ENCODE measurements at places on chromosomes 3 and 15.
A peak's percentile ranks its signal among the peaks of the same experiment; 100 is the strongest.

GRCh38 chr3:58307639-58308215, 1.4 kb downstream of the HTD2 start:
- no peak for DNase-seq

DNA sequence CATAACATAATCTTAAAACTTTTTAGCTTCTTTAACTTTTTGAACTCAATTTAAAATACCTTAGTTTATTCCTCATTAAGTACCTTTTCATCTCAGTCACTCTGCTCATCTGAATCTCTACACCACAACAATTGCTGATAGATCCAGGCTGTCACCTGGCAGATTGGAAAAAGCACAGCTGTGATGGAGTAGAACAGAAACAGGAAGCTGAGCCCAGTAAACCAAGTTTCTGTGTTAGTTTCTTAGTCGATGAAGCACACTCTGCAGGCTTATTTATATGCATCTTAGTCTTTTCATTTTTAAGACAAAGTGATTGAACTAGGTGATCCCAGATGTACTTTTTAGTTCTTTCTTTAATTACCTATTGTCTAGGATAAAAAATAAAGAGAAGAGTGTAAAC, 1398.0 kb upstream of the ALCAM start:
- DNase-seq: no peak

DNA sequence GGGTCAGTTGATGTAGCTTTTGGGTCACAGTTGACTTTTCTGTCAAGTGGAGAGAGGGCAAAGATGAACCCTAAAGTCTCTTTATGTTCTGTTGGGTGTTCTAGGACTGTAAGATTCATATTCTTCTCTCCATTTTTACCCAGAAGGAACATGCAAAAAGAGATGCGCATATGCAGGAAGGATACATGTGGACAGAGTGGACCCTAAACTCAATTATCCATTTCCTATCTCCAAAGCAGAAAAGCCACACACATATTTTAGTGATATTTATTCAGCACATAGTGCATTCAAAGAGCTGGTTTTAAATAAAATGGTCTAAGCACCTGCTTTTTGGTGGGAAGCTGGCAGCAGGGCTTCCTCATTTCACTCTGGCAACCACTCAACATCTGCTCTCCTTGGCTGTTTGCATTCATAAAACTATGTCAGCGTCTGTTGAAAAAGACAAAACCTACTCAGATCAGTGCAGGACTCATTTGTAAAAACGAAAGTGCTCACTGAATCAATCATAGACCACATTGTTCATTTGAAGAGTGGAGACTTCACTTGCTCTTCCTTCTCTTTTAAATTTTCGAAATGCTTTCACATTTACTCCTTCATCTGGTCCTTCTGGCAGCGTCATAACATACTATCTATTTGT, 96.6 kb downstream of the SEMA6D start:
- no peak for DNase-seq

GRCh38 chr15:32704395-32704981, 13.3 kb upstream of the GREM1 start:
- no peak for DNase-seq

DNA sequence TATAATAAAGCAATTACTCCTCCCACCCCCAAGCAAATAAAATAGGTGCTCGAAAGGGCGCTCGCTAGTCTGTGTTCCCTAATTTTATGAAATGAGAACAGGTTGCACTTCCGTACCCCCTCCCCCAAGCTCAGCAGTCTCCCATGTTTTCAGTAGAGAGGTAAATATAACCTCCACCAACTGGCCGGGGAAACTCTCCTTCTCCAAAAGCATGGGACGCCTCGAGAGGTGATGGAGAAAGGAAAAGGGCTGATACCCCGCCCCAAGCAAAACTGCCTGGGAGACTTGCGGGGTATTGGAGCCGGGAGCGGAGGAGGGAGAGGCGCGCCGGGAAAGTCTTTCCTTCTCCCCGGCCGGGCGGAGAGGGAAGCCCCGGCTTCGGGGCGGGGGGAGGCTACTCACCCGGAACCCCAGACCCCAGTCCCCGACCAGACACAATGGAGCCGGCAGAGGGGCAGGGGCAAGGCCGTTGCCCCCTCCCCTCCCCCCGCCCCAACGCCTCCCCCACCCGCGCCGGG, 605 bp downstream of the DCUN1D1 start:
- no peak for DNase-seq

GRCh38 chr3:120040813-120041377, 53.4 kb downstream of the GSK3B start:
- DNase-seq: no peak

DNA sequence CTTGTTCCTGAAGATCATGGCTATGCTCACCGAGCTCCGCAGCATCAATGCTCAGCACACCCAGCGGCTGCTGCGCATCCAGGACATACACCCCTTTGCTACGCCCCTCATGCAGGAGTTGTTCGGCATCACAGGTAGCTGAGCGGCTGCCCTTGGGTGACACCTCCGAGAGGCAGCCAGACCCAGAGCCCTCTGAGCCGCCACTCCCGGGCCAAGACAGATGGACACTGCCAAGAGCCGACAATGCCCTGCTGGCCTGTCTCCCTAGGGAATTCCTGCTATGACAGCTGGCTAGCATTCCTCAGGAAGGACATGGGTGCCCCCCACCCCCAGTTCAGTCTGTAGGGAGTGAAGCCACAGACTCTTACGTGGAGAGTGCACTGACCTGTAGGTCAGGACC, 35.2 kb downstream of the NR1I2 start:
- no peak for DNase-seq

GRCh38 chr3:56789076-56789475, 12.7 kb downstream of the ARHGEF3 start:
- DNase-seq: no peak

DNA sequence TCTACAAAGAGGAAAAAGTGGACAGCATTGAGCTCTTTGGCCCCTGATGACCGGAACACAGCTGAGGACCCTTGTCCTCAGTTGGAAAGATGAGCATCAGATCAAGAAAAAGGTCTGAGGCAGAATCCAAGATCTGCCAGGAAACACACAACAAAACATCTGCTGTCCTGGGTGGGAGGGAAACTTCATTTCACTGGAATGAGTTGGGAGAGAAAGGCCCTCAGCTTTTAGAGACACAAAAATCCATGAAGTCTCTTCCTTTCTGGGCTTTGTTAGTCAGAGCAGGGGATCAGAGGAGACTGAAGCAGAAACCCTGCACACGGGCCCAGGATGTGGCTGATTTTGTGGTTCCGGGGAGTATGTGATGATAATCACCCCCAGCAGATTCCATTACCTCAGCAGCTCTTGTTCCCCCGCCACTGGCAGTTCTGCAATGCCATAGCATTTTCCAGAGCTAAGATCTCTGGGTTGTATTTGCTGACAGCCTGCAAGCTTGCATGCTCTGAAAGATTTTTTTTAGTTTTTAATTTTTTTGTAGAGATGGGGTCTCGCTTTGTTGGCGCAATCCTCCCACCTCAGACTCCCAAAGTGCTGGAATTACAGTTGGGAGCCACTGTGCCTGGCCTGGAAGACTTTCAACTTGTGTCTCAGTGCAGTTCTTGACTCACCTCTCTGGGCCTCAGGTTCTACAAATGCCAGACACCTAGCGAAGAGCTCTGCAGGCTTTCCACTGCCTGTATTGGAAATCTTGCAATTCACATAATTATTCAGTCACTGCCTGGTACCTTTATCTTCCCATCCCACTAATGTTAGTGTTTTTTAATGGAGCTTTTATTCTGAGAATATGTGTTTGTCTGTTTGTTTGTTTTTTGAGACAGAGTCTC, 5.8 kb upstream of the TATDN2 start:
- peak; percentile 23 for DNase-seq

DNA sequence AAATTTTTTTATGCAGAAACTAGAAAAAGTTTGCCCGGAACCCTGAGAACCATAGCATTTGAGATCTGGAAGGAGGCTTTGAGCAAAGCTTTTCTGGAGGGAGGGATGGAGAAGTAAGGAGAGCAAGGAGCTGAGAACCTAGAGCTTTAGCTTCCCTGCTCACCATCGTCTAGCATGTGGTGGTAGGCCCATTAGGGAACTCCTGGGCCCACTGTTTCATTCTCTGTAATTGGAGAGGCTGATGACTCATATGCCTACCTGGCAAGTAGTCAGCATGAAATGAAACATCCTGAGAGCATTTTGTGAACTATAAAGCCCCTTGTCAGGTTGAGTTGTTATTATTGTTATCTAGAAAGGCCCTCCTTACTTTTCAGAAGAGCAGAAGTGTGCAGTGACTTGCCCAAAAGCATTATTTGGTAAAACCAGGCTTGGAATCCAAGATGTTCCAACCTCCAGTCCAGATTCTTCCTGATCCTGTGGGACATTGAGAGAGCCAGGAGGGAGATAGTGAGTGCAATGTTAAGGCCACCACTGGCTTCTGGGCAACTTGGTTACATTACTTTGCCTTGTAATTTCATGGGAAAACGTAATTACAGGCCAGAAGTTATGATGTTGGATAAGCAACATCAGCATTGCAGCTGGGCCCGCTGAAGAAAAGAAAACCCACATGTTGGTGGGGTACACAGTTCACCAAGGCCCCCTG, 104.5 kb upstream of the BFSP2 start:
- no peak for DNase-seq

DNA sequence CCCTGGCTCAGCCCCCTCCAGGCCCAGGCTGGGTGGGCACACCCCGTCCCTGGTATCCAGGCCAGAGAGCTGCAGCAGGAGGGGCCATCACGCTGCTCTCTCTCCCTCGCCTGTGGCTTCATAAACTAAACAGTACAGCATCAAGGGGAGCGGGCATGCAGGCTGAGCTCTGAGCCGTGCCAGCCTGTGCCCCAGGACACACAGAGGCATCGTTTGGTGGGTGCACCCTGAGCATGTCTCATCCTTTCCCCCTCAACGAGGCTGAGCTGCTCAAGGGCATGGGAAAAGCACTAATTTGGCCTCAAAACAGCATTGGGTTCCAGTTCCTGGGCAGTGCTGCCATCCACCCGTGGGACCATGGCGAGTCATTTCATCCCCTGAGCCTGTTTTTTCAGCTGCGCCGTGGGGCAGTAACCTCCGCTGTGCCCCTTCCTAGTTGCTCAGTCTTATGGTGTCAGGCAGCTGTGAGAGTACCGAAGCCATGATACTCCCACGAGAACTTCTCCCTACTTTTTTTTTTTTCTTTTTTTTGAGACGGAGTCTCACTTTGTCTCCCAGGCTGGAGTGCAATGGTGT, 79.6 kb downstream of the CPN2 start:
- DNase-seq: no peak

GRCh38 chr15:35669021-35669420, 123.1 kb upstream of the DPH6 start:
- no peak for DNase-seq

DNA sequence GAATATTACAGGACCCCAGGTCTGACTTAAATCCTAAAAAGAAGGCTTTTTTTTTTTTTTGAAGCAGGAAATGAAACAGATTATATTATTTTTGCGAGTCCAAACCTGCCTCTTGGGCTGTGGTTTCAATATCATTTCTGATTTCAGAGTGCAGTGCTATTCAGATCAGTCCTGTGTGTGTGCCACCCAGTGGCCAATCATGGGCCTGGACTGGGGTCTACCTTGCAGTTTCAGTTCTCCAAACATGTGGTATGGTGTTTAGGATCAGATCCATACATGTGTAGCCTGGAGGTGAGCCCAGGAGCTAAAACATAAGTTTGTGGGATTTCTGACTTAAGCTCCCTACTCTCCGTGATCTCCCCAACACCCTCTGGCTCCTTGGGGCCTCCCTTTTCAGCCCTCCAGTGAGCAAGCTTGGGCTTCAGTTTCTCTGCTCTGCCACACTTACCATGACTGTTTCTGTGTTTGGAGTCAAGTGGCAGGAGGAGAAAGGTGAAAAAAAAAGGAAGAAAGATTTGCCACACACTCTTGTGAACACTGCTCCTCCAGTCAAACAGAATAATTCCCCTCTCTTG, 12.1 kb upstream of the THSD4 start:
- DNase-seq: no peak

DNA sequence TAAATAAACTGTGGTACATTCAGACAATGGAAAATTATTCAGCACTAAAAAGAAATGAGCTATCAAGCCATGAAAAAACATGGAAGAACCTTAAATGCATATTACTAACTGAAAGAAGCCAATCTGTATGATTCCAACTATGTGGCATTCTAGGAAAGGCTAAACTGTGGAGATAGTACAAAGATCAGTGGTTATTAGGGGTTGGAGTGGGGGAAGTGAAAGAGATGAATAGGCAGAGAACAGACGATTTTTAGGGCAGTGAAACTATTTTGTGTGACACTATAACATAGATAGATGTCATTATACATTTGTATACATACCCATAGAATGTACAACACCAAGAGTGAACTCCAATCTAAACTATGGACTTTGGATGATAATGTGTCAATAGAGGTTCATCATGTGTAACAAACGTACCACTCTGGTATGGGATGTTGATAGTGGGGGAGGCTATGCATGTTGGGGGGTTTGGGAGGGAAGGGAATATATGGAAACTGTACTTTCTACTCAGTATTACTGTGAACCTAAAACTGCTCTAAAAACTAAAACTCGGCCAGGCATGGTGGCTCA, 29.0 kb downstream of the RAB27A start:
- no peak for DNase-seq

GRCh38 chr3:47430606-47431005, 45.1 kb downstream of the SCAP start:
- DNase-seq: no peak

DNA sequence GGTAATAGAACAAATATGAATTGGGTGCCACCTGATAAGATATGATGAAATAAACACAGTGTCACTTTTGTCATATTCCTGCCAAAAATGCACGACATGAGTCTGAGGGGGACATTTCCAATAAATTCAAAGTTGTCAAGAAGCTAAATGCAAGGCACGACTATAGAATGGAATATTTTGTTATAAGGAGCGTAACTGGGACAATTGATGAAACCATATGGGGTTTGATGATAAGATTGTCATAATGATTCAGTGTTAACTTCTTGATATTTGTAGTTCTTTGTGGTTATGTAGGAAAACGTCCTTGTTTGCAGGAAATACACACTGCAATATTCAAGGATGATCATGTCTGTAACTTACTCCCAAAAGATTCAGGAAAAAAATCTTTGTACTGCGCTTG, 163.3 kb downstream of the MEX3B start:
- no peak for DNase-seq

GRCh38 chr3:113454057-113454456, 12.8 kb upstream of the CFAP44 start:
- no peak for DNase-seq

GRCh38 chr3:25510797-25511196, 82.7 kb downstream of the RARB start:
- no peak for DNase-seq

DNA sequence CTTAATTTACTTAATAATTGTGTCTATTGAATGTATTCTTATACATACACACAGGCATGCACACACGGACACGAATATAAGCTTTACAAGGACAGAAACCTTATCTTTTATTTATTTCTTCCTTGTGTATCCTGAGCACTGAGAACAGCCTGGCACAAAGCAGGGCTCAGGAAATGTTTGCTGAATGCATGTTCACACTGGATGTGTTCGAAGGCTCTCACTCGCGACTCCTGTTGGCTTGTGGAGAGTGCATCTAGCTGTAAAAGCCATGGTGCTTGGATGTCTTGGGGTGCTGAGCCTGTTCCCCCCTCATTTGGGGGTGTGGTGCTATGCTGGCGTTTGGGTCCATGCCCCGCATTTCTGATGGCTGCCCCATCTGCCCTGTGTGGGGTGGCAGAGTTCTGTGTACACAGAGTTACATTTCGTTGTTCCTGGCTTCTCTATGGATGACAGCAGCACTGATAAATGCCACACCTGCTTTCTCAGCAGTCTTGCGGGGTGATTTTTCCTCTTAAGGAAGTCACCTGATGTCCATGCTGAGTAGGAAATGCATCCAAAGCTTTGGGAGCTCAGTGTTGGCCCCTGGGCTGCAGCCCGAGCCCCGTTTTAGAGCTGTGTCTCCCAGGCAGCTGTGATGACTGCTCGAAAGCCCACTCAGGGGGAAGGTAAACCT, 148.5 kb downstream of the IGF1R start:
- DNase-seq: no peak
